Activated CD8-positive, alpha-beta memory T cell treated with anti-CD3 and anti-CD28 coated beads, Interleukin-2, amount 10 ng/mL, durations not matched to agents 7 days and 5 days (primary cell): ENCODE measurements at places on chromosomes 5 and 9. TPM values are rescaled to one million over a fixed set of nuclear protein-coding genes. Genes with fewer than 3 reads are reported as not detected.

Gene MIER3
- 23.9 TPM for total RNA-seq

Gene NEUROG1
- not detected for total RNA-seq

Gene GLRA1
- not detected for total RNA-seq

- H3K27ac ChIP-seq: no peak overlapping the region
- H3K4me3 ChIP-seq: no peak overlapping the region
- H3K27me3 ChIP-seq: no peaks in the 10 kb centered on the region
- DNase-seq: no peak
- no peaks in the 10 kb centered on the region for H3K36me3 ChIP-seq
Observed at GRCh38 chr5:11733185-11733839, 170.9 kb downstream of the CTNND2 start.

DNA sequence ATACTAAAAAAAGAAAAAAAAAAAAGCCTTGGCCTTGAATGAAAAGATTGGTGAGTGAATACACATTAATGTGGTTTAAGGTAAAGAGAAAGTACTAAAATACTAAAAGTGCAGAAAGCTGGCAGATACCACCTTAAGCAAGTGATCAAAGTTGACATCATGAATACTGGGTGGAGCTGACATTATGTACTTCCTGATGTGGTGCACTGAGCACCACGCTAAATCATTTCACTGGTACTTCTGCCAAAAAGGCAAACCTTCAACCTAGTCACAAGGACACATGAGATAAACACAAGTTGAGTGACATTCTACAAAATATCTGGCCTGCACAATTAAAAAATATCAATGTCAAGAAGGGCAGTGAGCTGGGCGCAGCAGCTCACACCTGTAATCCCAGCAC is 33.8 kb upstream of the PANK3 start:
- peaks cover 13% of the 10 kb centered on the region for H3K4me1 ChIP-seq
- H3K36me3 ChIP-seq: no peaks in the 10 kb centered on the region
- H3K4me3 ChIP-seq: no peak overlapping the region
- H3K27me3 ChIP-seq: no peaks in the 10 kb centered on the region

DNA sequence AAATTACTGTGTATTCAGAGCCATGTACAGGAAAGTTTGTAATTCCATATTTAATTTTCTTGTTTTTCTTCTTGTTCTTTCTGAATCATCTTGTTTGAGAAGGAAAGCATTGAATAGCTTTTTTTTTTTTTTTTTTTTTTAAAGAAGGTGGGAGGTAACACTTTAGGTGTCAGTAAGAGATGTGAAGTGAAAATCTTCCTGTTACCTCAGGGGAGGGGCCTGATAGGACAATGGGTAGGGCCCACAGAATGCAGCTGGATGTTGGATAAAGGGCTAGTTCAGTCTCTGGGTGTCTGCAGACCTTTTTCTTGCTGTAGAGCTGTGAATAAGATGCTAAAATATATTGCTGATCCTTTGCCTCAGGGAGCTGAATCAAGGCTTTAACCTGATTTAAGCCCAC is 317.4 kb downstream of the MAN2A1 start:
- no peaks in the 10 kb centered on the region for H3K27me3 ChIP-seq
- H3K36me3 ChIP-seq: no peaks in the 10 kb centered on the region
- no peaks in the 10 kb centered on the region for H3K4me1 ChIP-seq
- H3K27ac ChIP-seq: no peak overlapping the region
- no peak for DNase-seq

DNA sequence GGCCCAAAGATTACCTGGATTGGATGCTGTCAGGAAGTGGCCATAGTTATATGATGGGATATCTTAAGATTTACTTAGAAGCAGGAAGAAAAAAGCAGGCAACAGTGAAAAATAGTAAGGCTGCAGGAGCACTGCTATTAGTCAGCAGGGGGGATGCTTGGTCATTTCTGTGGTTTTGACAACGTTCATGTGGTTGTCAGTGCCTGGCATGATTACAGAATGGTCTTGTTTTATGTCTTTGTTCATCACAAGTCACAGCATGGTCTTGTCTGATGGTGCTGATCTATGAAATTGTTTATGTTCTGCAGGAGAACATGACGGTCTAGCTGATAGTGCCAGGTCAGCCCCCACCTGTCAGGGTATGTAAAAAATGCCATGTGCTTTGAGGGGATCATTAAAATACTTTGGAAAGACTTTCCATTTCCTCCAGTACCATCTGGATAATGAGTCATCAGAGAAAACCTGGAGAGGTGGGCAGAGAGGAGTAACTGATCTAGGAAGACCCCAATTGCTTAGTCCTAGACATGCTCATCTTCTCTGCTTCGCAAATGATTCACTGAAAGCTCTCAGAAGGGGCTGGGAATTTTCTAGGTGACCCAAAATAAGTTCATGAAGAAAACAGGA is 48.5 kb downstream of the PLGRKT start:
- peaks cover 47% of the 10 kb centered on the region for H3K4me1 ChIP-seq
- H3K27me3 ChIP-seq: no peaks in the 10 kb centered on the region
- peak overlapping the region; percentile 60 for H3K27ac ChIP-seq
- peak; percentile 82 for DNase-seq
- peaks cover 4% of the 10 kb centered on the region for H3K36me3 ChIP-seq

Gene CCDC171
- 2.9 TPM for total RNA-seq

DNA sequence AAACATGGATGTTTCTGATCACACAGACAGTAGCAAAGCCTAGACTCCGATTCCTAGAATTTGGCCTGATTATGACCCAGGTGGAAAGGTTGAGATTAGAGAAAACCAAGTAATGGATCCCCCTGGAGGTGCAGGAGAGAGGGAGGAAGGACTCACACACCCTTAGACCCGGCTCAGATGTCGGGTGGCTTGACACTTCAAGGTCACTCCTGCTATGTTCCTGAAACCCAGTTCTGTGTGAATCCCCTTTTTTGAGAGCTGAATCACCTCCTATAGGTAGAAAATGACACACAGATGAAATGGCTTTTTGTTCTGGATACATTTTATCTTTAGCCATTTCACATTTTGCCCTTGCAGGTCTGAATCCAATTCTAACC is 192.8 kb downstream of the ARRDC3 start:
- H3K27me3 ChIP-seq: peaks cover 26% of the 10 kb centered on the region
- no peak overlapping the region for H3K27ac ChIP-seq
- H3K4me3 ChIP-seq: no peak overlapping the region
- no peaks in the 10 kb centered on the region for H3K36me3 ChIP-seq
- peaks cover 2% of the 10 kb centered on the region for H3K4me1 ChIP-seq
- no peak for DNase-seq

GRCh38 chr9:14515049-14515448 is 178.2 kb downstream of the ZDHHC21 start:
- peaks cover 3% of the 10 kb centered on the region for H3K27me3 ChIP-seq
- H3K4me3 ChIP-seq: no peak overlapping the region
- no peak for DNase-seq

Gene ADAMTS2
- total RNA-seq: not detected

GRCh38 chr9:133532937-133533668 is 1.4 kb upstream of the ADAMTSL2 start:
- no peak overlapping the region for H3K4me3 ChIP-seq
- DNase-seq: peak; percentile 66
- no peaks in the 10 kb centered on the region for H3K4me1 ChIP-seq
- H3K36me3 ChIP-seq: no peaks in the 10 kb centered on the region
- H3K27me3 ChIP-seq: peaks cover 24% of the 10 kb centered on the region
- no peak overlapping the region for H3K27ac ChIP-seq

Gene GKAP1
- 4.5 TPM for total RNA-seq

Gene WNT8A
- total RNA-seq: not detected

DNA sequence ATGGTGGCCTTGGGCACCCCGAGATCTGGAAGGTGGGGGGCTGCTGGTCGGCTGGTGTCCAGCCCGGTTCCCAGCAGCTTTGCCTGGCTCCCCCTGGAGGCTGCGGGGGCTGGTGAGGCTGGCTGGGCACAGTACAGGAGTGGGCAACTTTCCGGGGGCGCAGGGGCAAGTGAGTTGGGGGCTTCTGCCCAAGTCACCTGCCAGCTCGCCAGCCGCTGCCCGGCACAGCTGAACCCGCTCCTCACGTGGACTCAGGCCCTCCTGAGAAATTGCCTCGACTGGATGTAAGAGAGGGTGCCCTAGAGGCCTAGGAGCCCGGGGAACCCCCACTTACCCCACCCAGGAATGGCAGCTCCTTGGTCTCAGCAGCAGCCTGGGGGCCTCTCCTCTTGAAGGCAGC is 15.4 kb downstream of the KCNT1 start:
- H3K4me1 ChIP-seq: peaks cover 1% of the 10 kb centered on the region
- no peak overlapping the region for H3K27ac ChIP-seq
- peaks cover 26% of the 10 kb centered on the region for H3K27me3 ChIP-seq
- no peaks in the 10 kb centered on the region for H3K36me3 ChIP-seq

Gene PDZD2
- total RNA-seq: not detected

Gene SPAG8
- 1.4 TPM for total RNA-seq
